ENCODE measurements at places on chromosomes 4 and X.

DNA sequence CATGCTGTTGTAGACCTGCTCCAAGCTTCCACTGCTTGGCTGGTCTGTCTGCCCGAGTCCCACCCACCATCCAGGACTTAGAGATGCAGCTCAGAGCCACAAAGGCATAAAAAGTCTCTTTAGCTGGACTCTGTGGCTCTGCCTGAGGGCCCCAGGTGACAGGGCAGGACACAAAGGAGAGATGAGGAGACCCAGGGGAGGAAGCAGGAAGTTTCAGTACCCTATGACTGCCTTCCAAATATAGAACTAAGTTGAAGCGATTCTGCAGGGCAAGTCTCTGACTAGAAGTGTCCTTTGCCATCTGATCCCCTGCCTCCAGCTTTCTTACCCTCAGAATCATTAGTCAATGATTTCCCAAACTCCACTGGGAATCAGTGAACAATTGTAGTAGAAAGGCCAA is 11.2 kb upstream of the CXCR3 start:
- no peak for DNase-seq

GRCh38 chrX:34891391-34891790 is 51.2 kb upstream of the FAM47B start:
- no peak for DNase-seq

GRCh38 chr4:81915430-81915829 is 443.7 kb upstream of the RASGEF1B start:
- DNase-seq, result no peak

DNA sequence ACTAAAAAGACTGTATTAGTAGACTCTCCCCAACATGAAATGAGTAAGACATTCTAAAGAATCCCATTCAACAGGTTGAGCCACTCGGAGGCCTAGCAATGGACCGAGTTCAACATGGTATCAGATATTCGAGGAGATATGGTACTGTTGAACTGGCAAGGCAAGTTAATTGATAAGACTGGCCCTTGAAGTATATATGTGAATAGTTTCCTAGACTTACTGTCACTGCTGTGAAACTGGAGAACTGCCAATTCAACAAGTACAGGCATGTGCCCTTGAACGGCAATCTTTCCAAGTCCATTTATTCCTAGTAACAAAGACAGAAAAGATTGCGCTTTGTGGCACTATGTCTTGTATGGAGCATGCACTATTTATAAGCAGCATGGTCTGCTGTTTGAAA is 24.4 kb downstream of the FAT1 start:
- DNase-seq, result no peak

- DNase-seq, result no peak
These were observed 455.4 kb downstream of the PCDH18 start for GRCh38 chr4:137076908-137077307.

DNA sequence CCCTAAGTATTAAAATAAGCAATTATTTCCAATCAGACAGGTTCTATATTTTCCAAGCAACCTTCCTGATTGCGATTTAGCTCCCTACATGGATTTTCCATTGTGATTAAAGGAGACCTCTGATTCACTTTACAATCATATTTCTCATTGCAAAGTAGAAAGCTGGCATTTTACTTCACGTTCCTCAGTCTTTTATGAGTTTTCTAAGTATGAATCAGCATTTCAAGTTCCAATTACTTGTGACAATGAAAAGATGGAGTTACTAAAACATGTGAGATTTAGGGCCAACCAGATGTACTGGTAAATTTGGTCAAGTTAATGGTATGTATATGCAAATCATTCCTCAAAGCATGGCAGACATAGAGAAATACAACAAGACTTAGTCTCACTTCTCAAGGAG is 206.2 kb downstream of the KCNIP4 start:
- DNase-seq, result no peak

DNA sequence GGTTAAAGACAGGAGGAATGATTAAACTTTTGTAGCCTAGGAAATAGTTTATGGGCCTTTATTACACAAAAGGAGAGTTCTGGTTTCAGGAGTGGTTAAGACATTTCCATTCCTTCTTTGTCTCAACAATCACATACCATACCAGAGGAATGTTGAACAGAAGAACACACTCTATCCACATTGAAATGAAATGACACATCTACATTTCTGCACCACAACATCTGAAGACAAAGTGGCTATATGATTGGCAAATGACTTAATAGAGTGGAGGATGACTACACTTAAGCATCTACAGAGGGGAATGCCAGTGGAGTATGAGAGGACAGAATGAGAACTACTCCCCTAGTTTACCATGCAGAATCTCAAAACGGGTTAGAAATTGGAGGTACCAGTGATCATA is 8.0 kb downstream of the CYP2U1 start:
- no peak for DNase-seq

GRCh38 chr4:3360777-3361176 is 68.0 kb downstream of the RGS12 start:
- no peak for DNase-seq

DNA sequence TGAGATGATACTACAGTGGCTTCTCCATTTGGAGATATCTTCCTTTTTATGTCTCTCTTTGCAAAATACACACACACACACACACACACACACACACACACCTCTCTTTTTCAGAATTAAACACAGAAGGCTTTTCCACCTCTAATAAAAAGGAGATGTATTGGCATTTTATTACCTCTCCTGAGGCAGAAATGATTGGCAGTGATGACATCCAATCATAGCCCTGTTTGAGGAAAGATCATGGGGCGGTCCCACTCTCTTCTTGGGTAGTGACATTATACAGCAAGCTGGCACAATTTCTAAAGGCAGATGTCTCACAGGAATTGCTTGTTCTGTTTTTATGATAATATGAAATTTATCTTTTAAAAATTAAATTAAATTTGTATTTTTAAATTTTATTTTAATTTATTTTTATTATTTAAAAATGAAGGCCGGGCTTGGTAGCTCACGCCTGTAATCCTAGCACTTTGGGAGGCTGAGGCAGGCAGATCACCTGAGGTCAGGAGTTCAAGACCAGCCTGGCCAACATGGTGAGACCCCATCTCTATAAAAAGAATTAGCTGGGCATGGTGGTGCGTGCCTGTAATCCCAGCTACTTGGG is 15.6 kb downstream of the CHRNA9 start:
- no peak for DNase-seq

- DNase-seq, result no peak
These were observed 24.8 kb downstream of the EVC2 start for GRCh38 chr4:5683566-5683965.

DNA sequence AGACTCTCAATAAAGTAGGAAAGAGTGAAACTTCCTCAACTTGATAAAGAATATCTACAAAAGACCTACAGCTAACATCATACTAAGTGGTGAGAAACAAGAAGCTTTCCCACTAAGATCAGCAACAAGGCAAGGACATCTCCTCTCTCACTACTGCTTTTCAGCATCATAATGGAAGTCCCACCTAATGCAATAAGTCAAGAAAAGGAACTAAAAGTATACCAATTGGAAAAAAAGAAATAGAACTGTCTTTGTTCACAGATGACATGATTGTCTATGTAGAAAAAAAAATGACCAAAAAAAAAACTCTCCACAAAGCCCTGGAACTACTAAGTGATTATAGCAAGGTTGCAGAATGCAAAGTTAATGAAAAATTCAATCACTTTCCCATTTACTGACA is 25.1 kb upstream of the SH3RF1 start:
- no peak for DNase-seq
